Activated CD8-positive, alpha-beta memory T cell treated with anti-CD3 and anti-CD28 coated beads, Interleukin-2, amount 10 ng/mL, durations not matched to agents 7 days and 5 days (primary cell): ENCODE measurements at places on chromosomes 3 and 15.

GRCh38 chr3:144289057-144289456 lies 317.4 kb downstream of the DIPK2A start:
- no peak for DNase-seq
- H3K27me3 ChIP-seq: peaks cover 8% of the 10 kb centered on the region
- no peak overlapping the region for H3K4me3 ChIP-seq
- no peak overlapping the region for H3K27ac ChIP-seq

GRCh38 chr15:83960192-83960829 lies 275.3 kb upstream of the GOLGA6L4 start:
- DNase-seq: no peak
- H3K27me3 ChIP-seq: peaks cover 6% of the 10 kb centered on the region
- no peak overlapping the region for H3K27ac ChIP-seq
- no peaks in the 10 kb centered on the region for H3K4me1 ChIP-seq
- H3K36me3 ChIP-seq: no peaks in the 10 kb centered on the region

DNA sequence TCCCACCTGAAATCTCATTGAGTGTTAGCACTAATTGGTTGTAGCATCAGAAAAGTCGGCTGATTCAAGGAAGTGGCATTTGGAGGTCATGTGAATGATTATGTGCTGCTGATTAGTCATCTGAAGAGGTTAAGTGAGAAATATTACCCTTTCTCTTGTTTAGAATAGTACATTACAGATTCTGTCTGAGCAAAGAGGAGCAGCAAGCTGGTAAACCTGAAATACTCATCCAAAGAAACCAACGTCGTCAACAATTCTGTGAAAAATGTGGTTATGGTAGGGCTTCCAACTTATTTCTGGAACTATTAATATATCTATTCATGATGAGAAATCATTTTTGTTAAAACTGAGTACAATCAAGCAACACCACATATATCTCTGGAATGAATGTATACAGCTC lies 1024.9 kb downstream of the TUSC7 start:
- H3K27me3 ChIP-seq: no peaks in the 10 kb centered on the region
- no peaks in the 10 kb centered on the region for H3K36me3 ChIP-seq
- no peaks in the 10 kb centered on the region for H3K4me1 ChIP-seq
- DNase-seq: no peak

- no peak overlapping the region for H3K4me3 ChIP-seq
- H3K27me3 ChIP-seq: peaks cover 3% of the 10 kb centered on the region
Measured at GRCh38 chr3:81465510-81466200, 295.8 kb downstream of the GBE1 start.
